ENCODE measurements at places on chromosomes 7 and 10. TPM values are rescaled to one million over a fixed set of nuclear protein-coding genes. Genes with fewer than 3 reads are reported as not detected.

RSPH10B gene
- 0.31 TPM for total RNA-seq

PCLO gene
- 2.7 TPM for total RNA-seq

SLC25A13 gene
- total RNA-seq: 22.1 TPM

PALD1 gene
- 19.8 TPM for total RNA-seq

GAD2 gene
- not detected for total RNA-seq

MCMBP gene
- 41.5 TPM for total RNA-seq

C10orf67 gene
- 0.82 TPM for total RNA-seq

NAT16 gene
- total RNA-seq: not detected
